PC-9 (cell line): ENCODE measurements at places on chromosomes 3 and 15.

- H3K4me1 ChIP-seq, result no peaks in the 10 kb centered on the region
- peaks cover 40% of the 10 kb centered on the region for H3K36me3 ChIP-seq
- H3K27me3 ChIP-seq, result no peaks in the 10 kb centered on the region
- no peak for DNase-seq
- H3K4me3 ChIP-seq, result no peak overlapping the region
- no peak overlapping the region for H3K27ac ChIP-seq
Measured at GRCh38 chr3:186070996-186071395, 37.9 kb downstream of the ETV5 start.

DNA sequence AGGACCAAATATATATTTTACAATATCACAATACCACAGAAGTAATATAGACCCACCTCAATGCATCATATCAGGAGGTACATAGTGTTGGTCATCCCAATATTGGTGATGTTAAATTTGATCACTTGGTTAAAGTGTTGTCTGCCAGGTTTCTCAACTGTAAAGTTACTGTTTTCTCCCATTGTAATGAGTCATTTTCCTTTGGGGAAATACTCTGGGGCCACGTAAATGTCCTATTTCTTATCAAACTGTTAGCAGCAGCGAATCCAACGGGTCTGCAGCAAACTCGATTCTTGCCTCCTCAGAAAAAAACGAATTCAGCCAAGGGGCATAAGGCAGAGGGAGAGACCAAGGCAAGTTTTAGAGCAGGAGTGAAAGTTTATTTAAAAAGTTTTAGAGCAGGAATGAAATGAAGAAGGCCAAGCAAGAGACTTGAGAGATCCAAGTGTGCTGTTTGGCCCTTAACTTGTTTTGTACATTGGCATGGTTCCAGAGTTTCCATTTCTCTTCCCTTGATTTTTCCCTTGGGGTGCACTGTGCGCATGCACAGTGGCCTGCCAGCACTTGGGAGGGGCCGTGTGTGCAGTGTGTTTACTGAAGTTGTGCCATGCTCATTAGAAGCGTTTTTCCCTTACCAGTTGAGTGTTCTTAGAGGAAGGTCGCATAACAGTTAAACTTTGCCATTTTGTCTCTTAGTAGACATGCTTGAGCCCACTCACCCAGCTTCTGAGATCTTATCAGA is 512.5 kb downstream of the AGBL1 start:
- H3K36me3 ChIP-seq, result no peaks in the 10 kb centered on the region
- no peaks in the 10 kb centered on the region for H3K4me1 ChIP-seq
- no peak for DNase-seq
- no peak overlapping the region for H3K27ac ChIP-seq

DNA sequence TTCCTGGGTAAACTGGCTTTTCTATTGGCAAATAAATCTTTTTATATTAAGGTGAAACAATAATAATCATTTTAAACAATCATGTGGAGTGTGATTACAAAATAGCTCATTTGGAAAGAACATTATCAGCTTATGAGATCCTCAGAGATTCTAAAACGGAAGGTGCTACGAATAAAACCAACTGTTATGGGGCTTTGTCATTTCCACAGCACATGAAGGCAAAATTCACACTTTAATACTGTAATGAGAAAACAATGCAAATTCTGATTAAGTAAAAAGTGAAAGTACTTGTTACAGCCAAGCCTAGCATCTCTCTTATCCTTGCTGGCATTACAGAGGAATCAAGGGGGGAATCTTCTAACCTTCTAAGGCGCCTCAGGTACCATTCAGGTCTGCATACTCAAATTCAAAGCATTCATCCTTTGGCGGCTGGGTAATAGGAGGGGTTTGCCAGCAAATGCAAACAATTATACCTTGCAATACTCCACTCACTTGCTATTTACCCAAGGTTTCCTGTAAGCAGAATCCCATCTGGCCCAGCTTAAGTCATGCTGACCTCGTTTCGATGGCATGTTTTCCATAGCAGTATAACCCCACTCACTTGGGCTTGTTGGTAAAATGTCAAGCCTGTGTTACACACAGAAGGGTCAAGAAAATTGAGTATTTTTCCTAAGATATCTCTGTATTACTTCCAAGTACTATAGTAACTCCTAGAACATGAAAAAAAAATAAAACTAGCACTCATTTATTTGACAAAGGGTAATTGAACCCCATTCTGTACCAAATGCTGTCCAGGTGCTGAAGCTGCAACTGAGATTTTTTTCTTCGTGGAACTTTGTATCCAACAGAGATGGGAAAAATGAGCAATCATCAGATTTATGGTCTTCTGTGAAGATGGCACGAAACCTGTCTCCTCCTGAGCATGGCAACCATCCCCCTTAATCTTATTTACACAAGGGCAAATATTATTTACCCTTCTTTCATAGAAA is 183.7 kb upstream of the LMCD1 start:
- 0 out of 2 replicates have a peak, but pooled peaks cover 5% of the 10 kb centered on the region for H3K4me1 ChIP-seq
- no peaks in the 10 kb centered on the region for H3K36me3 ChIP-seq
- no peak overlapping the region for H3K27ac ChIP-seq
- no peaks in the 10 kb centered on the region for H3K27me3 ChIP-seq

- no peaks in the 10 kb centered on the region for H3K4me1 ChIP-seq
- no peak for DNase-seq
- no peak overlapping the region for H3K4me3 ChIP-seq
- peaks cover 6% of the 10 kb centered on the region; the same call in 1 of the 2 replicates for H3K27me3 ChIP-seq
- H3K36me3 ChIP-seq, result no peaks in the 10 kb centered on the region
- no peak overlapping the region for H3K27ac ChIP-seq
Measured at GRCh38 chr3:38711321-38711720, 61.8 kb upstream of the SCN5A start.
